Astrocyte of the hippocampus (primary cell): ENCODE measurements at places on chromosomes 11 and 22.
A peak's percentile ranks its signal among the peaks of the same experiment; 100 is the strongest.

- no peak for DNase-seq
These were observed 82.6 kb upstream of the SHISAL1 start for GRCh38 chr22:44395118-44396005.

- DNase-seq = peak; percentile 63
These were observed 35.5 kb downstream of the POLR3H start for GRCh38 chr22:41508770-41509170.

- peak; percentile 97 for DNase-seq
These were observed 39.1 kb upstream of the SHISAL1 start for GRCh38 chr22:44351685-44352377.

DNA sequence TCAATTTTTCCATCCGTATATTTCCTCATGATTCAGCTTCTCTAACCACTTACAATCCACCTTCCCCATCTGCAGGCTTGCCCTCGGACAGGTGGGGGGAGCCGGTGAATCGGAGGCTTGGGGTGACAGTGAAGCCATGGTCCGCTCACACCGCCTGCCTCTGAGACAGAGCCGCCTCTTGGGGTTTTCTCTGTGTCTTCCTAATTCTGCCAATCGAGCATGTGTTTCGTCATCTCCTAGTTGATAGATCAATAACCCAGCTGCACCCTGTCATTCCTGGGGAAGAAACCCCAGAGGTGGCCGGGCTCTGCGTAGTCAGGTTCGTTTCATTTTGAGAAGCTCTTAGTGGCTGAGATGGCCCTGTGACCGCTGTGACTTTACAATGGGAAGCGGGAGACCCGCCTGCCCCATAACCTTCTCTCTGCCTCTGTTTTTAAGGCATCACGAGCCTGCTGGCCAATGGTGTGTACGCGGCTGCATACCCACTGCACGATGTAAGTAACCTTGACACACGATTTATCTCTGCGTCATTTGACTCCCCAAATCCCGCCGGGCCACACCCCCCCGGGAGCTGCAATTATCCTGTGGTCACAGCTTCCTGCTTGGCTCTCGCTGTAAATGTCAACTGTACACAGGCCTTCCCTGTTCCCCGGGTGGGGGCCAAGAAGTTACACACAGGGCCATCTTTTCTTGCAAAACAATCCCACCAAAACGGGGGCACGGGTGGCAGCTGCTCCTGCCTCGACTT lies 33.3 kb downstream of the ANO1 start:
- DNase-seq = peak; percentile 65

GRCh38 chr22:50165436-50166123 lies 5.0 kb upstream of the PANX2 start:
- no peak for DNase-seq

DNA sequence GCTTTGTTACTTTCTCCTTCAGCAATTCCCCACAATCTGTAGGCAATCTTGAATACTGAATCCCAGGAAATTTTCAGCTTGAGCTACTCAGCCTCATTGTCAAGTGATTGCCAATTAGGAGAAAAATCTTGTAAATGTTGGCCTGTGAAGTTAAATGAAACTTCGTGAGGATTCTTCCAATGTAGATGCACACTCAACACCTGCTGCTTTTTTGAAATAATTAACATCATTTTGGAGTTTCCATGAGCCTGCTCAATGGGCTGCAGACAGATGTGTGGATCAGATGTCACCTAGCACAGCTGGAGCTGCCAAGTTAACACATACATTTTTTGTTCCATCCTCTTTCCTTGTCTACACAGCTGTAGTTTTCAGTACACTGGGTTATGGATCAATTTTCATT lies 645.6 kb upstream of the LUZP2 start:
- DNase-seq = no peak

DNA sequence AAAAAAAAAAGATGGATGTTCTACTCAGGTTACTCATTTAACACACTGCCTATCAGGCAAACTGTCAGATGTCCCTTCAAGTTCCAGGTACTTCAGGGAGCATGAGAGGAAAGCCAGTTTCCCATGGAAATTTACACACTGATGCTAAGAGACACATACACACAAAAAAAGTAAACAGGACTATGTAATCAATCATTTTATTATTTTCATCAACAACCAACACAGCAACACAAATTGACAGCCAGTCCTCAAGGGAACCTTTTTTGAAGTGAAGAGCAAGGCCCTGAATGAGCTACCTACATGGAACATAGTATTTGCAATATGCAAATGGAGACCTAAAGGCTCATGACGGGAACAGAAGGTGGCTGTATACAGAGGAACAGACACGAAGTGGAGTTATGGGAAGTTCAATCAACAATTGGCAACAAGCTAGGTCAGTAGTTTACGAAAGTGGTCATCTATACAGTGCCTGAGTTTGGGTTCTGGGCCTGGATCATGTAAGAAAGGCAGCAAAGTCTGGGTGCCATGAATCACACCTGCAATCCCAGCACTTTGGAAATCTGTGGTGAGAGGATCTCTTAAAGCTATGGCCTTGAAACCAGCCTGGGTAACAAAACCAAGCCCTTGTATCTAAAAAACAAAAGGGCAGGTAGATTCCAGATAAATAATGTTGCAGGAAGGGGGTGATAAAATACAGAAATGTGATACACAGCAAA lies 12.6 kb upstream of the WDR74 start:
- DNase-seq = no peak

- no peak for DNase-seq
These were observed 22.9 kb upstream of the FCHSD2 start for GRCh38 chr11:73164803-73165540.

DNA sequence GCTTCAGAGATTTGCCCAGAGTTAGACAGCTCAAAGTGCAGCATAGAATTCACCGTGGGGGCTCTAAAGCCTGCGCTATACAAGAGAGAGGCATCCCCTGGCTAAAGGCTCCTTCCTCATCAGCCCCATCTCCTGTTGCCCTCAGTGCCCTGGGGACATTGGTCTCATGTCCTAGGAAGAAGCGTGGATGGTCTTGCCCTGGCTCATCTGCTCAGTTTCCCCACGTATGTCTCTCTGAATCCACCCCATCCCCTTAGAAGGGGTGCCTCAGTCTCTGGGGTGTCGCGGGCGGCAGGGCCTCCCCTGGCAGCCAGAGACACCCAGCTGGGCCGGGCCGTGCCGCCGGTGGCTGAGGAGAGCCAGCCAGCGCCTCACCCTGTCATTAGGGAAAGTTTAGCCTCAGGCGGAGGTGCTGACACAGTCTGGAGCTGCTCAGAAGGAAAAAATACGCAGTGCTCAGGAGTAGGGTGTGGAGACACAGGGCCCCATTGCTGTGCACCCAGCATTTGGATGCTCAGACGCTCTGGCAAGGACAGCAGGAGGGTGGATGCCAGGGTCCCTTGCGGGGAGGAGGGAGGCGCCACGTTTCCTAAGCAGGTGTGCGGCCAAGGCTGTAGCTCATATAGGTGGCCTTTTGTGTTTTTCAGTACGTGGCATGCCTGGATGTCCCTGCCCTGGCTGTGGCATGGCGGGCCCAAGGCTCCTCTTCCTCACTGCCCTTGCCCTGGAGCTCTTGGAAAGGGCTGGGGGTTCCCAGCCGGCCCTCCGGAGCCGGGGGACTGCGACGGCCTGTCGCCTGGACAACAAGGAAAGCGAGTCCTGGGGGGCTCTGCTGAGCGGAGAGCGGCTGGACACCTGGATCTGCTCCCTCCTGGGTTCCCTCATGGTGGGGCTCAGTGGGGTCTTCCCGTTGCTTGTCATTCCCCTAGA lies 1.3 kb downstream of the SLC39A13 start:
- DNase-seq = peak; percentile 29

- DNase-seq = no peak
These were observed 928.9 kb downstream of the TBC1D22A start for GRCh38 chr22:47691152-47691895.

GRCh38 chr11:113623114-113623513 lies 83.0 kb downstream of the TMPRSS5 start:
- peak; percentile 51 for DNase-seq

GRCh38 chr11:2989006-2989405 lies 3.1 kb downstream of the NAP1L4 start:
- peak; percentile 21 for DNase-seq

DNA sequence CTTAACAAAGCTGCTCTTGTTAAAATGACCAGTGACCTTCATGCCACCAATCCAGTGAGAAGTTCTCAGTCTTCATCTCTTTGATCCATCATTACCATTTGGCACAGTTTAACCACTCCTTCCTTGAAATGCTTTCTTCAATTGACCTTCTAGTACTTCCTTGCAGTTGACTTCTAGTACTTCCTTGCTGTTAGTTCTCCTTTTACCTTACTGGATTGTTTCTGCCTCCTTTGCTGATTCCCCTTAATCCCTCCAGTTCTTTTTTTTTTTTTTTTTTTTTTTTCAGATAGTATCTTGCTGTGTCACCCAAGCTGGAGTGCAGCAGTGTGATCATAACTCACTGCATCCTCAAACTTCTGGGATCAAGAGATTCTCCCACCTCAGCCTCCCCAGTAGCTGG lies 66.0 kb upstream of the HORMAD2 start:
- no peak for DNase-seq

- DNase-seq = peak; percentile 52
These were observed 533 bp downstream of the SERGEF start for GRCh38 chr11:18012122-18012905.

GRCh38 chr11:45163956-45164575 lies 17.6 kb downstream of the PRDM11 start:
- DNase-seq = peak; percentile 79

- no peak for DNase-seq
These were observed 400.4 kb downstream of the NTM start for GRCh38 chr11:131770801-131771200.

DNA sequence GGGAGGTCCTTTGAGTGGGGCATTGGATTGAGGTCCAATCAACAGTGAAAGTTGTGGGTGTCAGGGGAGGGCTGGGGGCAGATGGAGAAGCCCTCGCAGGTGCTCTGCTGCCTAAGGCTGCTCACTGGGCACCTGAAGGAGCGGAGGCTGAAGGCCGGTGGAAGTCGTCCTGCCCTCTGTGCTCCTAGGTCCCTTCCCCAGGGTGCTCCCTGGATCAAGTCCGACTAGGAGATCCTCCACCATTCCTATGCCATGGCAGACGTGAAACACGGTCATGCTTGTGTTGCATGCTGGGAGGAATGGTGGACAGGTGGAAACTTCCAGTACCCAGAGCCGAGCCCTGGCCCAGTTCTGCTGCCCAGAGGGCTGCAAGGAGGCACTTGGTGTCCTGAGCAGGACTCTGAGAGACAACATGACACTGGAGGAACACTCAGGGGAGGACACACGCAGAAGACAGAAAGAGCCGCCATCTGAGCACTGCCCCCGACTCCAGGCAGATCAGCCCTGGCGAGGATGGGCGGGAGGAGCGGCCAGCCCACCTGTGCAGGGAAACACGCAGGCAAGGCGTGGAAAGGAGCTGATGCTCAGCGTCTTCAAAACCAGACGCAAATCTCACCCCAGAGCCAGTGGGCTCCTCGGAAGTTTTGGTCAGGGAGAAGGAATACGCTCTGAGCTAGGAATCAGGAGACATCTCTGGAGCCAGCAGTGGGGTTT lies 786.8 kb downstream of the BRD1 start:
- DNase-seq = no peak

GRCh38 chr22:35230417-35230816 lies 26.9 kb upstream of the HMGXB4 start:
- DNase-seq = no peak

DNA sequence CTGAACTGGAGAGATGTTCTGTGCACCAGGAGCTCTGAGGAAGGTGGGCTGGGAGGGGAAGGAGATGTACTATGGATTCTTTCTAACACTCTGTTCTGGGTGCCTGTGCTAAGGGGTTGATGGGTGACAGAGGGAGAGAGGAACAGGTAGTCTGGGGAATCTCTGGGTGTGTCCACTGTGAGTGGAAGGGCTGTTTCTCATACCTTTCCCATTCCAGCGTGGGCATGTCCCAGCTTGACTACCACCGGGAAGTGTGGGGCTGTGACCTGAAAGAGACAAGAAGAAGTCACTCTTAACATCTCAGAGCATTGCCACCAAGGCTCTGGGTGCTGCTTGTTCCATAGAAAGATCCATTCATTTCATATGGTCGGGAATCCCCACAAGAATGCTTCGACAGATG lies 121.9 kb downstream of the FBXO7 start:
- no peak for DNase-seq

GRCh38 chr11:103870821-103871309 lies 165.6 kb upstream of the DDI1 start:
- no peak for DNase-seq

- DNase-seq = peak; percentile 19
These were observed 41.2 kb downstream of the NTM start for GRCh38 chr11:131411636-131412035.

DNA sequence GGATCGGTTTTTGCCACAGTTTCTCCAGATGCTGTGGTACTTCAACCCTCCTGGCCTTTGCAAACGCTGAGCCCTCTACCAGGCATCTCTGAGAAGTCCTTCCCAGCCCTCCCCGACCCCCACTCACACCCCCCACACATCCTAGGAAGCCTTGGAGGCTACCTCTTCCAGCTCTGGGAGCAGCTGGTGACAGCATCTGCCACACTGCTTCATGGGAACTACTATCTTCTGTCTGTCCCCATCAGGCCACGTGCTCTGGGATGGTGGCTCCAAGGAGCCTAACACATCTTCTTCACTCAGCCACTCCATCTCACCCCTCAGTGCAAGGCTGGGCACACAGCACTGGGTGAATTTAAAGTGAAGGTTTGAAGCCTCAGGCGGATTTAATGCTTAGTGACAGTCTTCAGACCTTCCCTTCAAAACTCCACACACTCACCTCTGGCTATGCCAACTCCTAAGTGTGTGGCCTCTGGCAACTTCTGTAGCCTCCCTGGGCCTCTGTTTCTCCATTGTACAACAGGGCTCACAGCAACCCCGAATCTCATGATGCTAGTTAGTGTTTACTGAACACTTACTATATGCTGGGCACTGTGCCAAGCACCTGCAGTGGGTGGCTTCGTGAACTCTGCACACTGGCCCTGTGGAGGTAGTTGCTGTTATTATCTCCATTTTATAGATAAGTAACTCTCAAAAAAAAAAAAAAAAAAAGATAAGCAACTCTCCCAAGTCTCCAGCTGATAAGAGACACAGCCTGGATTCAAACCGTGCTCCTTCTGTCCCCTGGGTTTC lies 7.3 kb upstream of the TP53I11 start:
- DNase-seq = no peak

DNA sequence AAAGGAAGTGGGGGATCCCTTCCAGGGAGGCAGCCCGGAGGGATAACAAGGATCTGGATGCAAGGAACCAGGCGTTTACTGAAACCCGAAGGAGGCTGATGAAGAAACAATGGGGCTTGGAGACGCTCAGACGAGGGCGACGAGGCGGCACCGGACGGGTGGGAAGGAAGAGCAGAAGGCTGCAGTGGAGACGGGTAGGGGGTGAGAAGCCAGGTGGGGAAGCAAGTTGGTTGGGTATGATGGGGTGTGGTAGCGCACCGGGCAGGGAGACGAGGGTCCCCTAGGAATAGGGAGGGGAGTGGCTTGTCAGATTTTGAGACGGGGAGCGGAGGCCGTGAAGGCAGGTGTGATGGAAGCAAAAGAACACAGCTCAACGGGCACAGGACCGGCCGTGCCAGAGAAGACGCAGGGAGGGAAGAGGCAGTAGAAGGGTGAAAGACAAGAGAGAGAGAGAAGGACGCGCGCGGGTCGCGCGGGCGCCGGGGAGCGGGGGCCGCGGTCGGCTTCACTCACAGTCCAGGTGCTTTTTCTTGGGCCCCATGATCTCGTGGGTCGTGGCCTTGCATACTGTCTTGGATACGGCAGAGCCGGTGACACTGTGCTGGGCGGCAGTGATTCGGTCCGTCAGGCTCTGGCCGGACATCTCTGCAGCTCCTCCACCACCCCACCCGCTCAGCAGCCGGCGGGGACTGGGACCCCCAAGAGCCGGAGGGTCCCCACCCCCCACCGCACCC lies 579 bp downstream of the PICALM start:
- DNase-seq = peak; percentile 59

GRCh38 chr11:62880231-62880802 lies 379 bp upstream of the SLC3A2 start:
- peak; percentile 66 for DNase-seq
